Activated CD4-positive, alpha-beta T cell treated with anti-CD3 and anti-CD28 coated beads, Interleukin-2, amount 50 U/mL, for 1 hour (primary cell): ENCODE measurements at places on chromosomes 16 and 17.

DNA sequence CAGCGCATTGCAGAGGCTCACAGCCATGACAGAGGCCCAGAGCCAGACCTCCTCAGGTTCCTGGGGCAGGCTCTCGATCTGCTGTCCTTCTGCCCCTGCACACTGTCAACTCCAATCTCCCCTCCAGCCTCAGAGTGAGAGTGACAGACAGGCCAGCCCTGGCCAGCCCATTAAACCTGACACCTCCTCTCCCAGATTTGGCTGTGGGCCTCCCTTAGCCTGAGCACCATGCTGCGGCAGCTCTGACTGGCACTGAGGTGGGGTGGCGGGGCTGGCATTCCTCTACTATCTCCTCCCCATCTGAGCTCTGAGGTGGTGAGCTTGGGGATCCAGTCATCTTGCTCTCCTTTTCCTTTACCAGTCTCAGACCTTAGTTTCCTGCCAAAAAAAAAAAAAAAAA, 15.5 kb upstream of the C1QL1 start:
- DNase-seq = no peak

GRCh38 chr17:16977932-16978331, 6.0 kb upstream of the TNFRSF13B start:
- no peak for DNase-seq

DNA sequence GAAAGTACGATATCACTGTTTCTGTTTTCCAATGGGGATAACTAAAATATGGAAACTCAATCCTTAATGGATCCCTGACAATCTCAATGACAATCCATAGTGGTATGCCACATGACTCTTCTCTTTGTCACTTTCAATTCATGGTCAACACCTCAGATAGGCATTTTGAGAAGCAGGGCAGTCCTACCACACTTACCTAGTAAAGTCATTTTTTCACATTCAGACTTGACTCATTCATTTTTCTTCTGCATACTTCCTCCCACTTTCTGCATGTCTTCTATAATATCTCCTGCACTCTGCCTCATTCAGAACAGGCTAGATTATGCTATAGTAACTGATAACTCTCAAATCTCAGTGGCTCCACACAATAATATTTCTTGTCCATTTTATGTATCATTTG, 117.5 kb downstream of the FTO start:
- DNase-seq = no peak

DNA sequence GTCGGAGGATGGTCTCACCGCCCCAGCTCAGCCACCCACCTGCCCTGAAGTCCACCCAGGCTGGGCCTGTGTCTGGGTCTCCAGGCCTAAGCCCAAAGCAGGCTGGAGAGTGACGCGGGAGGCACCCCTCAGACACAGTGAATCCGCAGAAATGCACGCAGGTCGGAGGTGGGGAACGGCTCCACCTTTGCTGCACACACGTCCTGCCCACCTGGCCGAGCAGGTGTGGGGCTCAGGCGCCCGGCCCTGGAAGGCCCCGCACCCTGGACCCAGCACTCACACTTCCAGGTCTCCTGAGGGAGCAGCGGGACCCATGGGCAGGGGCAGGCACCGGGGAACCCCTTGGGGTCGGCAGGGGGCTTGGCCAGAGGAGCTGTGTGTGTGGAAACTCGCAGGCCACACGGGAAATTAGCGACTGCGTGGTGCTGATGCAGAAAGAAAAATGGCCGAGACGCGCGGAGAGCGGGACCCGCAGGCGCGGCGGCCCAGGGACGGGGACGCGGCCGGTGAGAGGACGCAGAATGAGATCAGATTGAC, 10.7 kb downstream of the CYBC1 start:
- no peak for DNase-seq

DNA sequence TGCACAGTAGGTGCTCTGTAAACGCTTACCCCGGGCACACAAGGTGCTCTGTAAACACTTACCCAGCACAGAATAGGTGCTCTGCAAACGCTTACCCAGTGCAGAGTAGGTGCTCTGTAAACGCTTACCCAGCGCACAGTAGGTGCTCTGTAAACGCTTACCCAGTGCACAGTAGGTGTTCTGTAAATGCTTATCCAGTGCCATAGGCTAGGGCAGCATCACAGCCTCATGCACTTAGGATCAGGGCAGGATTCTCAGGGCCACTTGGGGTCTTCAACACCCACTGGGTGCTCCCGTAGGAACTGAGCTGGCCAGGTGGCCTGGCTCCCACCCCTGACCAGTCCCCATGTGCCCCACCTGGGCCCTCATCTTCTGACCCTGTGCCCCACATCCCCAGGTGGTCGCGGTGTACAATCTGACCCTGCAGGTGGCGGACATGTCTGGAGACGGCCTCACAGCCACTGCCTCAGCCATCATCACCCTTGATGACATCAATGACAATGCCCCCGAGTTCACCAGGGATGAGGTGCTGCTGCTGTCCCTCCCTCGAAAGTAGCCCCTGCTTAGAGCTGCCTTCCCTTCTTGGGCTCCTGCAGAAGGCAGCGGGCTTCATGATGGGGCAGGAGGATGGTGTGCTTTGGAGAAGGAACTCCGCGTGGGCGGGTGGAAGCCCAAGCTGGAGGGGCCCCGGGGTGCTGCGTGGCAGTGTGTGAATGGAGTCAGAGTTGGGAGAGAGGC, 13.1 kb downstream of the SLC22A31 start:
- DNase-seq = no peak

DNA sequence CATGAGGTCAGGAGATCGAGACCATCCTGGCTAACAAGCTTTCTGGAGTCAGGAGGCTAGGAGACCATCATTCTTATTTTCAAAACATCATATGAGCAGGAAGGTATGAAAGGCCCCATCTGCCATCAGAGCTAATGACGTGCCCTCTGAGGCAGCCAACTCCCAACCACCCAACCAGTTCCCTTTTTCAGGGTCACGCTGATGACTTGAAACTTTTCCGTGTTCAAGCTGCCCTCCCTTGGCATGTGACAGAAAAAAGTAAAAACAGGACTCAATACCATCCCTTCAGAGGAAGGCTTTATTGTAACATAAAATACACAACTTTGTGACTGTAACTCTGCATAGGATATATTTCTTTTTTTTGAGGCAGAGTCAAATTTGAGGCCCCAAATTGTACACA, 4.6 kb upstream of the GHDC start:
- DNase-seq = no peak

GRCh38 chr16:28984091-28984490, 761 bp upstream of the LAT start:
- no peak for DNase-seq

- DNase-seq = no peak
Measured at GRCh38 chr16:49542391-49542891, 168.8 kb downstream of the C16orf78 start.

- DNase-seq = no peak
Measured at GRCh38 chr16:84503751-84504395, 586 bp downstream of the MEAK7 start.

DNA sequence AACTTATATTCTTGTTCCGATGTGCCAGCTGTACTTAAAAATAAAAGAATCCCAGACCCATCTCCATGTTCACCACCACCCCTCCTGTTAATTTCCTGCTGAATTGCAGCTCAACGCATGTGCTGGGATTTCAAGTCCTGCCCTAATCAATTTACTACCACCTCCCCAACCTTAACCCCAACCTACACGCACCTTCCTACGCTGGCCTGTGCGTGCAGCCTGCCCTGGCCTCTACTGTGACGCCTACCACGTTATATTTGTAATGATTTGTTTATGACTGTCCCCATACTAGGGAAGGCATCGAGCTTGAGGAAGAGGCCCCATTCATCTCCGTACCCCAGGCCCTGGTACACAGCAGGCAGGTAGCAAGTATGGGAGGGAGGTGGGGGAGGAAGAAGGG, 251.1 kb downstream of the MRTFB start:
- no peak for DNase-seq

DNA sequence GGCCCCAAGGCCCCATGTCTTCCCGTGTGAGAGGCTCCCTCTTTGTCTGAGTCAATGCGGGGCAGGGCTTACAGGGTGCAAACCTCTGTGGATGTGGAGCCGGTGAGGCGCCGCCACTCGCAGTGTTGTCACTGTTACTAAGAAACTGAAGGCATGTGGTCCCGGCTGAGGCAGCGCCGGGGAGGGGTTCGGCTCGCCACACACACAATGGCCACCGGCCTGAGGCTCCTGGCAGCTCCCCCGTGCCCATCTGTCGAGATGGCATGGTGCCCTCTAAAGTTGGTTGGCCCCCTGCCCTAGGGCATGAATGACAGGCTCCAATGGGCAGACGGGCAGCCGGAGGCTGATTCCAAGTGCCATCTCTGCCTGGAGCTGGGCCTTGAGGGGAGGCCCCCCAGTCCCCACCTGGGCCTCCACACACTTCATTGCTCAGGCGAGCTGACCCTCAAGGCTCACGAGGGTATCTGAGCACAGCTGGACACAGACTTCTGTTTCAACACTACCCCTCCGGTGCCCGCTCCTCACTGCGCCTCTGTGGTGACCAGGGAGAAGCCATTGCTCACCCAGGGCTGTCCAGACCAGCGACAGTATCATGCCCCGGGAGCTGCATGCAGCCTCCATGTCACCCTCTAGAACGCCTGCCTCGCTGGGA, 137.2 kb downstream of the C16orf78 start:
- no peak for DNase-seq

GRCh38 chr16:53609536-53609935, 94.1 kb downstream of the RPGRIP1L start:
- DNase-seq = no peak

GRCh38 chr17:10063730-10064241, 134.6 kb downstream of the GAS7 start:
- DNase-seq = no peak

- no peak for DNase-seq
Measured at GRCh38 chr17:79995696-79996095, 40.0 kb downstream of the TBC1D16 start.

DNA sequence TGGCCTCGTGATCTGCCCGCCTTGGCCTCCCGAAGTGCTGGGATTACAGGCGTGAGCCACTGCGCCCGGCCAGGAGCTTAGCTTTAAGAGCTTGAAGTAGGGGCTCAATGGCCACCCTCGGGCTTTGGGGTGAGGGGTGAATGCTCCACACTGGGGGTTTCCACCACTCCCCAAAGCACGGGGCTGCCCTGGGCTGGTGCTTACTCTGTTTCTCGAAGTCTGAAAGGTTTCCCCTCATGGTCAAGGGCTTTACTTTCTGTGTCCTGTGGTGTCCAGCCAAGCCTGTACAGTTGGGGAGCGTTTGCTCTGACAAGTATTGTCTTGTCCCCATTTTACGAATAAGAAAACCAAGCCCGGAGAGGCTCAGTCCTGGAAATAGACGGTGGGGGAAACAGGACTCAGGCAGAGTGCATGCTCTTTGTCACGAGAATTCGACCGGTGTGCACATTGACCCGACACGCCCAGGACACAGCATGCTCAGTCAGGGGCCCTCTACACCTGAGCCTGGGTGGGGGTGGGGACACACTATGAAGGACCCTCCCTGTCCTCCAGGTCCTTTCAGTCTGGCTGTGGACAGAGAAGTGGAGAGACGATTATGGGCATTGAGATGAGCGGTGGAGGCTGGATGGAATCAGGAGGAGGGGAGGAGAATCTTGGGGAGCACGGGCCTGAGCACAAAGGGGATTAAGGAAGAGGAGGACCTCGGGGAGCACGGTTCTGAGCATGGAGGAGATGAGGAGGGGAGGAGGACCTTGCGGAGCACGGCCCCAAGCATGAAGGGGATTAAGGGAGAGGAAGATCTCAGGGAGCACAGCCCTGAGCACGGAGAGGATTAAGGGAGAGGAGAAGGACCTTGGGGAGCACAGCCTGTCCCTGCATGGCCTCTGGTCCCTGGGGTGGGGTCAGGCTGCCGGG, 7.5 kb downstream of the CD7 start:
- no peak for DNase-seq

- DNase-seq = no peak
Measured at GRCh38 chr17:72296456-72296855, 175.6 kb downstream of the SOX9 start.

DNA sequence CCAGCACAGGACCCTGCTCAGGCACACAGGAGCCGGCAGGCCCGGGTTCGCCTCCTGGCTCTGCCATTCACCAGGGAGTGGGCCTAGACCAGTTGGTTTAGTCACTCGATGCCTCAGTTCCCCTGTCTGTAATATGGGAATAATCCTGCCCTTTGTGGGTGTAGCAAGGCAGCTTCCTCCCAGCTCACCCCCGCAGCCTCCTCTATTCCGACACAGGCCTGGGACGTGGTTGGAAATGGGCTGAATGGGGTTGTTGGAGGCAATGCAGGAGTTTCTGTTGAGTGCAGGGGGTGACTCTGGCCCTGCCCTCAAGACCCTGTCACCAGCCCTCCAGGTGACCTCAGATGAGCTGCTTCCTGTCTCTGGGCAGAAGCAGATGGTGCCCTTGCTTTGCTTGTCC, 19.8 kb downstream of the SLC5A10 start:
- no peak for DNase-seq

DNA sequence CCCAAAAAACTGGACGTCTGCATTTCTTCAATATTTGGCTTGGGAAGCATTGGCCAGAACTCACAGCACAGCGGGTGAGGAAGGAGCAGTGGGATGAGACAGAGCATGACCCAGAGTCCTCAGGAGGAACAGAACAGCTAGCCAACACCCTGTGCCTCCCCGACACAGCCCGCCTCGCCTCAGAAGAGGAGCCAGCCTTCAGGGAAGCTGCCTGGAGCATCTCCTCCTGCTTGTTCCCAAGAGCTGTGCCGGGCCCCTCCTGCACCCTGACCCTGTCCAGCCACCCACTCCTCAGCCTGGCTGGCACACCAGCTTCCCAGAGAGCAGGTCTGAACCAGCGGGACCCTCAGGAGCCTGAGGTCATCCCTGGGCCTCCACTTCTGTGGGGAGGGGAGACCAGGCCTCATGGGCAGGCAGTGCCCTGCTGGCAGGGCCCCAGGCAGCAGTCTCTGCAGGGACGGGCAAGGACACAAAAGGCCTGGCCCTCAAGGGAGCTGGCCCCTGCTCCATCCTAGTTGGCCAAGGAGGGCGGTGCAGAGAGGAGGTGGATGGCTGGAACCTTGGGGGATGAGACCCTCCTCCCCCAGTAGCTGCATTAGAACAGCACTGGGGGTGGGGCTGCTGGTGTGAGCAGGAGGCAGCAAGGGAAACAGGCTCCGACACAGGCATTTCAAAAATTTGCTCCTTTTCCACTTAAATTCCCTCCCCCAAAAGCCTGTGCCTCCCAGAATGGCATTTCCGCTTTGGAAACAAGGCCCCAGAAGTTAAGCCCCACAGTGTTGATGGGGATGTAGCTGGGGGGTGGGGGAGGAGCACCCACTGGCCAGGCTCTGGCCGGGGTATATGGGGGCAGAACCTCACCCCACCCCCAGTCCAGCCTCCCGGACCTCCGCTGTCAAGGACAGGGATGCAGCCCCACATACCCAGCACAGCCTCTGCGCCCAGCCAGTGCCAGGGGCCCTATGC, 1.8 kb upstream of the BCAR1 start:
- no peak for DNase-seq

GRCh38 chr17:2210726-2211125, 92.9 kb downstream of the SMG6 start:
- no peak for DNase-seq

- no peak for DNase-seq
Measured at GRCh38 chr16:1980030-1980769, 1.1 kb downstream of the NOXO1 start.
